ENCODE measurements at places on chromosomes 11 and 22. TPM values are rescaled to one million over a fixed set of nuclear protein-coding genes. Genes with fewer than 3 reads are reported as not detected.

USP35 gene
- total RNA-seq, result 5.6 TPM

PAMR1 gene
- 1.5 TPM for total RNA-seq

TMEM45B gene
- total RNA-seq, result 303 TPM

C11orf16 gene
- total RNA-seq, result not detected

XNDC1N gene
- 13.3 TPM for total RNA-seq

KRTAP5-8 gene
- not detected for total RNA-seq

ARVCF gene
- 11.7 TPM for total RNA-seq

QSER1 gene
- 25.9 TPM for total RNA-seq

Measured in colonic mucosa (tissue), 4 donors.